ENCODE measurements at places on chromosomes 2 and 18. TPM values are rescaled to one million over a fixed set of nuclear protein-coding genes. Genes with fewer than 3 reads are reported as not detected.

The OLA1 gene
- 55.3 TPM for total RNA-seq

The BCL2 gene
- total RNA-seq: 25.4 TPM

GRCh38 chr2:99960790-99961189 is 181.6 kb downstream of the AFF3 start:
- no peak overlapping the region for H3K27ac ChIP-seq
- no peaks in the 10 kb centered on the region for H3K4me1 ChIP-seq
- no peak overlapping the region for H3K4me3 ChIP-seq
- no peaks in the 10 kb centered on the region for H3K27me3 ChIP-seq
- no peaks in the 10 kb centered on the region for H3K36me3 ChIP-seq

DNA sequence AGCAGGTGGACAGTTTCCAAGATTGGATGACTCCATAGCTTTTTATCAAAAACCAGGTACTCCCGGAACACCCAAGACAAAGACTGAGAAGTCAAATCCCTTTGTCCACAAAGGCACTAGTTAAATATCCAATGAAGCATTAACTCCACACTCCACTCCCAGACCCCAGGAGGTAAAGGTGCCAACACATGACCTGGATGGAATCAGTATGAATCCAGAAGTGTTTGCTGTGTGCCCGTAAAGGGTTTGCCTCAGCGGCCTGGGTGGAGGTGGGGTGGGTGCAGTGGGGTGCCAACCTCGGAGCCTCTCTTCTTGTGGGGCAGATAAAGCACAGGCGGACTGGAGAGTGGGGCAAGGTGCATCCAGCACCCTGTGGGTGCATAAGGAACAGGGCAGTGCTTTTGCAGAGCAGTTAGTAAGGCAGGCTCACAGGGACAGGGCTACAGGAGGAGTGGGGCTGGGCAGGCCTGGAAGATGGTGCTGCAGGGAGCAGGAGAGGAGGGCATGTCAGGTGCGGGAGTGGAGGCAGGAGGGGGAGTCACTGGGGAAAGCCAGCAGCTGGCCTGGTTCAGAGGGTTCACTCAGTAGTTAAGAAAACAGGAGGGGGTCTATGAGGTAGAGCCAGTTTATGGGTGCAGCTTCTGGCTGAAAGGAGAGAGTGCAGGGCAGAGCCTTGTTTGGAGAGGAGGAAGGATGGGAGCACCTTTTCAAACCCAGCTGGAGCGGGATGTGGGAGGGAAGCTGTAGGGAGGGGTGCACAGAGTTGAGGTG is 208.4 kb upstream of the SMAD2 start:
- H3K4me1 ChIP-seq: no peaks in the 10 kb centered on the region
- no peaks in the 10 kb centered on the region for H3K36me3 ChIP-seq
- H3K27me3 ChIP-seq: no peaks in the 10 kb centered on the region
- H3K27ac ChIP-seq: no peak overlapping the region
- H3K4me3 ChIP-seq: no peak overlapping the region

GRCh38 chr18:73948497-73948896 is 199.1 kb downstream of the FBXO15 start:
- H3K4me3 ChIP-seq: no peak overlapping the region
- no peaks in the 10 kb centered on the region for H3K4me1 ChIP-seq

- no peaks in the 10 kb centered on the region for H3K27me3 ChIP-seq
- H3K4me3 ChIP-seq: no peak overlapping the region
- H3K4me1 ChIP-seq: no peaks in the 10 kb centered on the region
- no peaks in the 10 kb centered on the region for H3K36me3 ChIP-seq
These were observed 19.1 kb downstream of the REG1A start for GRCh38 chr2:79139423-79139822.

The WDPCP gene
- total RNA-seq: 20.5 TPM

The TFCP2L1 gene
- total RNA-seq: 0.69 TPM

The MYOM1 gene
- total RNA-seq: 63.8 TPM

The CHPF gene
- 75.7 TPM for total RNA-seq

The NMUR1 gene
- 0.36 TPM for total RNA-seq

The FABP1 gene
- not detected for total RNA-seq

- H3K27ac ChIP-seq: no peak overlapping the region
- no peak for DNase-seq
- H3K4me3 ChIP-seq: no peak overlapping the region
These were observed 58.3 kb downstream of the NFATC1 start for GRCh38 chr18:79453816-79454735.

DNA sequence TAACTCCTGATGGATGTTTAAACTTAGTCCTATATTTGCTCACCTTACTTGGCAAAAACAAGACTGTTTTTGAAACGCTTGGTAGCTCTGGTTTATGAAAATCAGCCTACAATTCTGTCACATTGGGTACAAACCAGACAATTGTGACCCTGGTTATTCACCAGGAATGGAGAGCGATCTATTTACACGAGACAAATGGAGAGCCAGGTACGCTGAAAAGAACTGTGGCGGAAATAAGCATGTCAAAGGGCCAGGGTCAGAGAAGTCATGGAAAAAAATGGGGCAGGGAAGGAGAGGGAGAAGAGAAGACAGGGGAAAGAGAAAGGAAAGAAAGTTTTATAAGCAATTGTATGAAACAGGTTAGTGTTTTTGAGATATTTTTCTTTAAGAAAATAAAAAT is 119.5 kb upstream of the ZFP36L2 start:
- no peak overlapping the region for H3K4me3 ChIP-seq
- peaks cover 15% of the 10 kb centered on the region for H3K4me1 ChIP-seq
- DNase-seq: no peak
- no peaks in the 10 kb centered on the region for H3K36me3 ChIP-seq

DNA sequence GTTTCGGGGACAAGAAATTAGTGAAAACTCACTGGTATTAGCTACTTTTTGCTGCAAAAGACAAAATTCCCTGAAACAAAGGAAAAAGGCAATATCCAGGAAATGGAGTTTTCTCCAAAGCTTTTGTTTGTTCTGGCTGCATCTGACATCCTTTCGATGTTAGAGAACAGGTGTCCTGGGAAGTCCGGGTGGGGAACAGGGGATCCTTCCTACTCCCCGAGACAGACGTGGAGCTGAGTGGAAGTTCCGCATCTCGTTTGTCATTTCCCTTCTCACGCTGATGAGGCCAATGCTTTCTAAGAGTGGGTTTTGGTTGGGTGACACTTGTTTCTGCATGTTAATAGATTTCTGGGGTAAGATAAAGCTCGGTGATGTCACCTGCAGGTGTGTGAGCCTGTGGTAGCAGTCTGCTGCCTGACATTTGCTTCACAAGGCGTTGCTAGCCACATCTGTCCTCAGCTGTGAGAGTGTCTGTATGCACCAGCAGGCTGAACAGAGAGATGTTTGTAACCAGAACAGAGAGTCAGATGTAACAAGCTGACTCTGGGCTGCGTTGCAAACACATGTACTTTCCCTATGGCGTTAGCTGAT is 125.9 kb downstream of the ACOXL start:
- no peaks in the 10 kb centered on the region for H3K36me3 ChIP-seq
- no peak overlapping the region for H3K27ac ChIP-seq
- H3K4me3 ChIP-seq: no peak overlapping the region

GRCh38 chr2:208024091-208024490 is 1.2 kb downstream of the PLEKHM3 start:
- no peaks in the 10 kb centered on the region for H3K36me3 ChIP-seq
- DNase-seq: no peak
- H3K27me3 ChIP-seq: no peaks in the 10 kb centered on the region
- H3K4me3 ChIP-seq: no peak overlapping the region
- no peak overlapping the region for H3K27ac ChIP-seq

The C2orf78 gene
- not detected for total RNA-seq

The SRD5A2 gene
- total RNA-seq: not detected

- no peaks in the 10 kb centered on the region for H3K36me3 ChIP-seq
- no peak for DNase-seq
- H3K27ac ChIP-seq: no peak overlapping the region
- no peaks in the 10 kb centered on the region for H3K27me3 ChIP-seq
- H3K4me1 ChIP-seq: no peaks in the 10 kb centered on the region
These were observed 15.0 kb upstream of the DSG1 start for GRCh38 chr18:31302991-31303390.

DNA sequence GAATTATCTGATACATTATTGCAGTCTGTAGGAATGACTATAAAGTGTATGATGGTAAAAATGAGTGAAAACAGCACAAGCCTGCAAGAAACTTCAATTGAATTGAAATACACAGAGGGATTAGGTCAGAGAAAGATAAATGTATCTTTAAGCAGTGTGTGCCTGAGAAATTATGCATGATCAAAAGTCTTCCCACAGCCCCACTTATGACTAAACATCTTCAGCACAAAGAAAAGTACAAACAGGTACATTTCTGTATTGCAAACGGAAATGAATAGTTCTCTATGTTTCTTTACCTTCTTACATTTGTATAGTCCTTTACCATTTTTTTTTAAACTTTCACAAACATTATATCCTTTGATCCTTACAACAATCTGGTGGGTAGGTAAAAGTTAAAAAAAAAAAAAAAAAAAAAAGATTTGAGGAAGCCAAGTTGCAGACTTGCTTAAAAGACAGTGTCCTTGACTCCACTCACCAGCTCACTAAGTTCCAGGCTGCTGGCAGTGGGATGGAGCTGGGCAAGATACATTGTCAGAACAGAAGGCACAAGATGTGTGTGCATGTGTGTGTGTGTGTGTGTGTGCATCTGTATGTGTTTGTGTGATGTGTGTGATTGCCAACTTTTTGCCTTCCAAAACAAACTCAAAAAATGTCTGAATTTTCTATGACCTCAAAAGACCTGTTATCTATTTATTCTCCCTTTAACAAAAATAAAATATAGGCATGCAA is 423.7 kb upstream of the ACVR2A start:
- H3K4me3 ChIP-seq: no peak overlapping the region
- H3K36me3 ChIP-seq: no peaks in the 10 kb centered on the region
- no peak for DNase-seq
- no peak overlapping the region for H3K27ac ChIP-seq
- no peaks in the 10 kb centered on the region for H3K27me3 ChIP-seq
- H3K4me1 ChIP-seq: no peaks in the 10 kb centered on the region

DNA sequence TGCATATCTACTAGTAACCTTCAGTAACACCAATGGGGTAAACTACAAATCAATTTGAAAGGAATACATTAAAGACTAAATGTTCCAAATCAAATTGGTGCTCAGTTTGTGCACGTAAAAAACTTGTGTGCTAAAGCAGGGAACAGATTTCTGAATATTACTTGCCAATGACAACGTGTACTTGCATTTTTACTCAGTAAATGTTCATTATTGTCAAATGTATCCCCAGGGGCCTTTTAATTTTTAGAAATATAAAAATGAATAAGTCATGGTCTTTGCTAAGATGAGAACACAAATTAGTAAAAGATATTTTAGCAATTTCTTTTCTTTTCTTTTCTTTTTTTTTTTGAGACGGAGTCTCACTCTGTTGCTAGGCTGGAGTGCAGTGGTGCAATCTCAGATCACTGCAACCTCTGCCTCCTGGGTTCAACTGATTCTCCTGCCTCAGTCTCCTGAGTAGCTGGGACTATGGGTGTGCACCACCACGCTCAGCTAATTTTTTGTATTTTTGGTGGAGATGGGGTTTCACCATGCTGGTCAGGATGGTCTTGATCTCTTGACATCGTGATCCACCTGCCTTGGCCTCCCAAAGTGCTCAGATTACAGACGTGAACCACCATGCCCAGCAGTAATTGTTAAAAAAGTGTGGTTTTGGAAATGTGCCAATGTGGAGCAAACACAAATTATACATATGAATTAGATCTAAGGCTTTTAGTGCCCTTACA is 52.6 kb downstream of the PMAIP1 start:
- no peak overlapping the region for H3K27ac ChIP-seq
- no peak for DNase-seq
- no peaks in the 10 kb centered on the region for H3K27me3 ChIP-seq

- no peaks in the 10 kb centered on the region for H3K36me3 ChIP-seq
- no peaks in the 10 kb centered on the region for H3K4me1 ChIP-seq
- H3K27me3 ChIP-seq: no peaks in the 10 kb centered on the region
- no peak overlapping the region for H3K4me3 ChIP-seq
- no peak overlapping the region for H3K27ac ChIP-seq
- no peak for DNase-seq
These were observed 44.2 kb downstream of the TACR1 start for GRCh38 chr2:75155115-75155514.

GRCh38 chr2:70024284-70024683 is 62.9 kb upstream of the ASPRV1 start:
- no peak overlapping the region for H3K4me3 ChIP-seq
- H3K4me1 ChIP-seq: no peaks in the 10 kb centered on the region
- no peaks in the 10 kb centered on the region for H3K27me3 ChIP-seq
- no peaks in the 10 kb centered on the region for H3K36me3 ChIP-seq
- no peak for DNase-seq

DNA sequence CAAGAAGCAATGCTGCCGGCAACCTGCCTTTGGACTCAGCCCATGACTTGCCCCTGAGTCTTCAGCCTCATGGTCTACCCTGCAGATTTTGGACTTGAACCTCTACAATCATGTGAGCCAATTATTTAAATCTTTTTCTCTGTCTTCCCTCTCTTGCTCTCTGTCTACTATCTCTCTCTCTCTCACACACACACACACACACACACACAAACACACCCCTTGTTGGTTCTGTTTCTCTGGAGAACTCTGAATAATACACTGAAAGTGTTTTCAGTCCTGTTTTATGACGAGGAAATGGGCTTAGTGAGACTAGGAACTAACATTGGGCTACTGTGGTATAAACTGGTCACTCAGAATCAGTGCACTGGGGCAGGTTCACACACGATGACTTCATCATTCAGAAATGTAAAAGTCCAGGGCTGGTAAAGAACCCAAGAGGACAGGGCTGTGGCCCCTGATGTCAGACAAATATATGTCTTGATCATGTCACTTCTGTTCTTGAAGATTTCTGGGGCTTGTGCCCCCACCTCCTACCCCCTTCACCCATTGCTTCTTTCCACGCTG is 266.1 kb upstream of the SIX2 start:
- no peak for DNase-seq
- H3K27me3 ChIP-seq: no peaks in the 10 kb centered on the region
- H3K36me3 ChIP-seq: no peaks in the 10 kb centered on the region
- H3K4me3 ChIP-seq: no peak overlapping the region

The ACMSD gene
- total RNA-seq: not detected

GRCh38 chr2:240644859-240645301 is 19.6 kb downstream of the GPR35 start:
- H3K4me3 ChIP-seq: no peak overlapping the region
- no peak overlapping the region for H3K27ac ChIP-seq
- no peak for DNase-seq
- no peaks in the 10 kb centered on the region for H3K27me3 ChIP-seq
- no peaks in the 10 kb centered on the region for H3K36me3 ChIP-seq

GRCh38 chr18:71673954-71674353 is 870.2 kb downstream of the CBLN2 start:
- no peaks in the 10 kb centered on the region for H3K36me3 ChIP-seq
- no peak overlapping the region for H3K27ac ChIP-seq
- no peaks in the 10 kb centered on the region for H3K4me1 ChIP-seq
- DNase-seq: no peak
- H3K27me3 ChIP-seq: no peaks in the 10 kb centered on the region
- no peak overlapping the region for H3K4me3 ChIP-seq

DNA sequence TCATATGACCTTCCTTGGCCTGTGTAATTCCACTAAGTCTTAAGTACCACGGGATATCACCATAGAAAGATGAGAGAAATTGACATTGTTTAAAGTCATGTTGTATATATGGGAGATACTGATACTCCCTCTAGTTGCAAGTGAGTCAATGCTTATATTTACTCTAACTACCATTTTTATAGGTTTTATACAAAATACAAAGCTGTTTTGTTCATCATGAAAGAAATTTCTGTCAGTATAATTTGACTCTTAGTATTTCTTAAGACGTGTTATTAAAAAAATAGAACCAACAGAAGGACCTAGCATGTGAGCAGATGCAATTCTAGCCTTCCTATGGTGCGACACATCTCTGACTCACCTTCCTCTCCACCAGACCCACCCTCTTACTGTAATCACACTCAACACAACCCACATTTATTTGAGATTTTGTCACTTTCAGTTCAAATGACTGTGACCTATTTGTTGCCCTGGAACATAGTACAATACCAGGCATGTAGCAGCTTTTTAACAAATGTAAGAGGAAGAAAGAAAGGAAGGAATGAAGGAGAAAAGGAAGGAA is 453.1 kb downstream of the CMPK2 start:
- no peaks in the 10 kb centered on the region for H3K4me1 ChIP-seq
- no peak overlapping the region for H3K27ac ChIP-seq
- no peak for DNase-seq
- no peaks in the 10 kb centered on the region for H3K36me3 ChIP-seq
- no peaks in the 10 kb centered on the region for H3K27me3 ChIP-seq
